ENCODE measurements at places on chromosomes 2 and 18.

GRCh38 chr2:240151477-240152031 lies 11.1 kb upstream of the OTOS start:
- peak; percentile 11 for DNase-seq

DNA sequence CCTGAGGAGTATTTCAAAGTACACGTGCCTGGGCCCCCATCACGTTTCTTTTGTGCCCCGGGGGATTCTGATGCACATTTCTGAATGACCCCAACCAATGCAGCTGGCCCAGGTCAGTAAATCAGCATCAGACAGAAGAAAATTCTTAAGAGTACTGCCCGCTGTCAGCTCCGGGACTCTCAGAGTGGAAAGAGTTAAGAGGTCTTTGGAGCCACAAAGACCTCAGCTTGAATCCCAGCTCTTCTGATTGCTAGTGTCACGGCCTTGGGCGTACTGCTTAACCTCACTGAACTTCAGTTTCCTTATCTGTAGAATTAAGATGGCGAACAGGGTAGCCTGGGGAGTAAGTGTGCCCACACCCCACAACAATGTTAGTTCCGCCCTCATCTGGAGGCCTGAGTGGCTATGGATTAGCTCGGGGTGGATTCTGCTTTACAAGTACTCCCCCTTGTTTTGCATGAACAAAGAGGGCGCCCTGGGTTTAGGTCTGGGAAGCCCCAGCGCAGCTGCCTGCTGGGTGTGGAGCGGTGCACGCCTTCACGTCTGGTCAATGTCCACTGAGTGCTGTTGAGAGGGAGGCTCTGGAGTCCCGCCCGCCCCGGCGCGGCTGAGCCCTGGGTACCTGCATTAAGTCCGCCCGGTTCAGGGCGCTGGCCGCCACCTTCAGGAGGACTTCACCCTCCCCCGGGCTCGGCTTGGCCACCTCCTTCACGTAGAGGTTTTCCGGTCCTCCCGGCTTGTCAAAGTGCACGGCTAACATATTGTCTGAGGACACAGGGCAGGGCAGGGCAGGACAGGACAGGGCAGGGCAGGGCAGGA lies 858 bp downstream of the TP53I3 start:
- DNase-seq: no peak

DNA sequence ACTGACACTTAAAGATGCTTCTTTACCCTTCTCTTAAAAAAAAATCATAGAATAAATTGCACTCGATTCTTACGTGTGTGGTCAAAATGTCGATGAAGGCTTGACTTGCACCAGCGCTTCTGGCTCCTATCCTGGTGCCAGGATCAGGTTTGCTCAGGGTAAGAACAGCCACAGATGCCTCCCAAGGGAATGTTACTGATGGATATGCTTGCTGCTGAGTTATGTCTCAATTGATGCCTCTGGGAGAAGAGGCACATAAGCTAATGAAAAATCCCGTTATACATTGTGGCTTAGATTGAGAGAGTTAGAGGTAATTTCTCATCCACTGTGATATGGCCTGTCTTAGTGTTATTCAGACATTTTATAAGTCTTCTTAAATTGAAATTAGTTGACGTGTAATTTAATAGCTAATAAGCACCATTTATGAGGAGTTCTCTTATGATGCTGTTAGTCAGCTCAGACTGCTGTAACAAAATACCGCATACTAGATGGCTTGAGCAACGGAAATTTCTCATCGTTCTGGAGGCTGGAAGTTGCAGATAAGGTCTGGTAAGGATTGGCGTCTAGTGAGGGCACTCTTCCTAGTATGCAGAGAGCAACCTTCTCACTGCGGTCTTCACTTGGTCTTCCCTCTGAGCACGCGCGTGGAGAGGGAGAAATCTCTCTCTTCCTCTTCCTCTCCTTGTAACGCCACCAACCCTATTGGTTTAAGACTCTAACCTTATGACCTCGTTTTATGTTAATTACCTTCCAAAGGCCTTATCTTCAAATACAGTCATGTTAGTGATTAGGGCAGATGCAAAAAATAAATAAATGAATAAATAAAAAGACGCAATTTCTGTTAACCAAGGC lies 116.6 kb upstream of the NOSTRIN start:
- DNase-seq: no peak

GRCh38 chr2:187991389-187991788 lies 300.3 kb upstream of the GULP1 start:
- no peak for DNase-seq

GRCh38 chr2:96831679-96832078 lies 12.1 kb downstream of the ANKRD23 start:
- DNase-seq: no peak

DNA sequence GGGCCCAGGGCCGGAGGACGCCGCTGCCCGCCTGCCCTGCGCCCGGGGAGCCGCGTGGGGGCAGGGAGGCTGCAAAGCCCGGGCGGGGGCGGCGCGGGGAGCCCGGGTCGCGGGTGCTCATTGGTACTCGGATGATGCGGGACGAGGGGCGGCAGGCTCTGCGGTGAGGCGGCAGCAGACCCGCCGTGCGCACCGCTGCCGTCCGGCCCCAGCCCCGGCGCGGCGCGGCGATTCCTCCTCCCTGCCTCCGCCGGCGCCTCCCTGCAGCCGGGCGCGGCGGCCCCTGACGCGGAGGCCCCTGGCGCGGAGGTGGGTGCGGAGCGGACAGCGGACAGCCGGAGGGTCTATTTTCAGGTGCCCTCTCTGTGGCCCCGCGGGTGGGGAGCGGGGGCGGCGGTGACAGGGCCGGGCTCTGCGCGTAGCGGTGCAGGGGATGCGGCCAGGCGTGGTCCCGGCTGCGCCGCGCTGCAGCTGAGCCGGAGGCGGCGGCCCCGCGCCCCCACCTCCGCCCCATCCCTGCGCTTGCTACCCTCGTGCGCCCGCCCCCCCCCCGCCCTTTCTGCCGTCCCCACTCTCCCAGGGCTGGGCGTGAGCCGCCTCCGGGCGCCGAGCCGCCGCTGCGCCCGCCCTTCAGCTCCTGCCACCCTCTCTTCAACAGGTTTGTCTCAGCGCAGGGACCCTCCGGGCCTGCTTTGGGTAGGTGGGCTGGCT lies 640 bp downstream of the SPTBN1 start:
- DNase-seq: peak; percentile 72
